ENCODE measurements at places on chromosomes 12 and 14. TPM values are rescaled to one million over a fixed set of nuclear protein-coding genes. Genes with fewer than 3 reads are reported as not detected.
A peak's percentile ranks its signal among the peaks of the same experiment; 100 is the strongest.

DNA sequence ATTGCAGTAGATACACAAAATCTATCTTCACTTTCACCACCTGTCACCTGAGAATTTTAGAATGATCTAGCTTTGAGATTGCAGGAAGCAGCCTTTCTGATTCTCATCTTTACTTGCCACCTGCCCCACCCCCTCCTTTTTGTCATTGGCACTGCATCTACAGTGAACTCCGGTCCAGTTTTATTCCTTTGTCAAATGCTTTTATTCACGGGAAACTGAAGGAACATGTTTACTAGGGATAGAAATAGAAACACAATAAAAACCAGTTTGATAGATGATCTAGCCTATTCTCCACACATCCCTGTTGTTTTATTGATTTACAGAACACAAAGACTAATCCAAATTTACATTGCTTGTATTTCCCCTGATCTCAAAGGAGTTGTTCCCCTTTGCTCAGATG is 471.7 kb upstream of the STXBP6 start:
- DNase-seq, result no peak

- no peak for DNase-seq
Measured at GRCh38 chr14:96811985-96812667, 14.9 kb downstream of the VRK1 start.

DNA sequence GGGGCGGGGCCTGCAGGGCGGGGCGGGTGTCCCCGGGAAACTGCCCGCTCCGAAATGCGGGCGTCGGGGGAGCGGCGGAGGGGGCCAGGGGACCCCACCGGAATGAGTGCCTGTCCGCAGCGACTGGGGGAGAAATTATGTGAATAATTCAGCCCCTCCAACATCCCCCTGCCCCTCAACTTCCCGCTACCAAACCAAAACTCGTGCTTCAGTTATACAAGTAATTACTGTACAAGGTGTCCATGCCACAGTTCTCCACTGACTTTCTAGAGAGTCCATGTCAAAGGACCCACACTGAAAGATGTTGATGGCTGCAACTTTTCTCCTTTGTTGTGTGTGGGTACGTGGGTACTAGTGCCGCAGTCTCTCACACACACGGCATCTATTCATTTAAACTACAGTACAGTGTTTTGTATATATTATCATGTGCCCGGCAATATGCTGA is 414 bp upstream of the CDK17 start:
- no peak for DNase-seq

- no peak for DNase-seq
Measured at GRCh38 chr12:117343296-117343695, 18.1 kb downstream of the NOS1 start.

GRCh38 chr12:25459541-25459951 is 93.5 kb downstream of the LMNTD1 start:
- DNase-seq, result no peak

DNA sequence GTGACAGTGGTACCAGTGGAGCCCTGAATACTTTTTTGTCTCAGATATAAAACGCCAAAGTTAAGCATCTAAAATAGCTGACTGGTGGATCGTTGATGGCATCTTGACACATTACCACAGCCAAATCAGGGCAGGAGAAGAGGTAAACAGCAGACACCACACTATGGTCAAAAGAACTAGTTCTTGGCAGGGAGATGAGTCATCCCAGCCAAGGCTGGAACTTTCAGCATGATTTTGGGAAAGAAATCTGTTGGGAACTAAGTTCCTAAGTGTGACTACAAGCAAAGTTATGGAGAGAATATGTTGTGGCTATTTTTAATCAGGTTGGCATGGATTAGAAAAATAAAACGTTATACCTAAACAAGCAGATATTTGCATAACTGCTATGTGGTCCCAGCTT is 36.9 kb downstream of the LGR5 start:
- no peak for DNase-seq

GRCh38 chr14:89262041-89262440 is 155.0 kb downstream of the FOXN3 start:
- DNase-seq, result no peak

DNA sequence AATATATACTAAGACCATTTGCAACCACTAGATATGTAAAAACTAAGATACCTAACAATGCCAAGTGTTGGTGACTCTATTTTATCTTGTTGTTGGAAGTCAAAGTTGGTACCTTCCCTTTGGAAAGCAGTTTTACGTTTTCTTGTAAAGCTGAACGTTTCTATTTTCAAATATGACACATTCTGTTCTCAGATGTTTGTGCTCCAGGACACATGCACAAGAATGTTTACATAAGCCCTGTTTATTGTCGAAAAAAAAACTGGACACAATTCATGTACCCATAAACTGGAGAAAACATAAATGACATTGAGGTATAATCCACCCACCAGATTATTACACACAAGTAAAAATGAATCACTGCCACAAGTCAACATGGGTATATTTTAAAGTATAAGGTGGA is 967.4 kb downstream of the BCL11B start:
- no peak for DNase-seq

- no peak for DNase-seq
Measured at GRCh38 chr12:29980304-29980703, 196.6 kb upstream of the TMTC1 start.

DNA sequence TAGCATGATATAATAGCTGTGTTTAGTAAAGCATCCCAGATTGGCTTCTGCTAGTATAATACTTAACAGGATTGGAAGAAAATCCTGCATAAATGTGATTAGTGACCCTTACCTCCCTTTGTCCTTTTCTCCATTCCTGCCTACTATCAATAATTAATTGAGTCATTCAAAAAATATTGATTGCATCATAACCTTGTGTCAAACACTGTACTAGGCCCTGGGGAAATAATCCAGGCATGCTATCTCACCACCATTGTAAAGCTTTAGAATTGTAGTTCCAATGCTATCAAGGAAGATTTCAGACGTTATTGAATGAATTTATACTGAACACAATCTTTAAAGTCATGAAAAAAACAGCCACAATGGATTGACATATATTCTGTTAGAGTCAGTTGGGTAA is 378.6 kb upstream of the DDHD1 start:
- DNase-seq, result no peak

DNA sequence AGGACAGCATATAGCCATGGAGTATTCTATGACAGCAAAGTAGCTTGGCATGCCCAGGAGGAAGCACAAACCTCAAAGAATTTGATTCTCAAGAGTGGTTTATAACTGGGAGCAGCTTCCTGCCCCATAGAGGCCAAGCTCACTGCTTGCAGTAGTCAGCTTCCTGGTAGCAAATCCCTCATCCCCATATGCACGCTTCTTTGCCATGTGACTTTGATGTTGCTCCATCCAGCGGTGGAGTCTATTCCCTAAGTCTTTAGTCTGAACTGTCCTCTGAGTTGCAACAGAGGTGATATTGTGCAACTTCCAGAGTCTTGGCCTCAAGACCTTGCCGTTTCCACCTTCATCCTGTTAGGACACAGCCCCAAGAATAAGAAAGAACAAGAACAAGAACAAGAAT is 996.8 kb upstream of the TMEM132C start:
- DNase-seq, result no peak

GRCh38 chr14:77559381-77559780 is 57.1 kb downstream of the SPTLC2 start:
- DNase-seq, result no peak

DNA sequence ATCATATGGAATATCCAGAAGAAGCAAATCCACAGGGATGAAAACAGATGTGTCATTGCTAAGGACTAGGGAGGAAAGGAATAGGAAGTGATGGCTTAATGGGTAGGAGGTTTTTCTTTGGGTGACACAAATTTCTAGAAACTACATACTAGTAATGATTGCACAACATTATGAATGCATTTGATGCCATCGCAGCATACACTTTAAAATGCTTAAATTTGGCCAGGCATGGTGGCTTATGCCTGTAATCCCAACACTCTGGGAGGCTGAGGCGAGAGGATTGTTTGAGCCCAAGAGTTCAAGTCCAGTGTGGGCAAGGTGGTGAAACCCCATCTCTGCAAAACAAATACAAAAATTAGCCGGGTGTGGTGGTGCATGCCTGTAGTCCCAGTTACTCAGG is 1370.8 kb downstream of the AACS start:
- no peak for DNase-seq

DNA sequence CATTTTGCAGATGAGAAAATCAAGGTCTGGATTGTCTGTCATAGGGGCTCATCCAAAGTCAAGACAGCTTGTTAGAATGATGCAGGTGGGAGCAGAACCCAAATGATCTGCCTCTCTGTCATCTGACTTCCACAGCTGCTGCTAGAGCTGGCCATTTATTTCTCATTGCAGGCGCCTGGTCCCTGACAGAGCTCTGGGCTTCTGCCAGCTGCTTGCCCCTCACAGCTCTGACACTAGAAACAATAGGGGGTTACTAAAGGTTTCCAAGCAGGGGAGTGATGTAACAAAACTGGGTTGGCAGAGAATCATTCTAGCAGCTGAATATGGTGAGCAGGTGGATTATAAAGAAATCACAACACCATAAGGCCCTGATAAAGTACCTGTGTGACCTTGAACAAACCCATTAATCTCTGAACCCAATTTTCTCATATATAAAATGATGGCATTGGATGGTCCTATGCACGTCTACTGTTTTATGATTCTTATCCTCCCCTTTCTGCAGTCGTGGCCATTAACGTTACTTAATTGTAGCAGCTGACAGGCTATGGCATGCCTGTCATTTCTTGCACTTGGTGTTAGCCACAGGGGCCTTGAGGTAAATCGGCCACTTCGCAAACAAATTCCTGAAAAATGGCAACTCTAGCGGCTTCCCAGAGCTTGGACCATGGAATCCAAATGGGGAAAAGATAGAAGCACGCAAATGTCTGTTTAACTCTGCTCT is 134.6 kb downstream of the RMST start:
- no peak for DNase-seq

DNA sequence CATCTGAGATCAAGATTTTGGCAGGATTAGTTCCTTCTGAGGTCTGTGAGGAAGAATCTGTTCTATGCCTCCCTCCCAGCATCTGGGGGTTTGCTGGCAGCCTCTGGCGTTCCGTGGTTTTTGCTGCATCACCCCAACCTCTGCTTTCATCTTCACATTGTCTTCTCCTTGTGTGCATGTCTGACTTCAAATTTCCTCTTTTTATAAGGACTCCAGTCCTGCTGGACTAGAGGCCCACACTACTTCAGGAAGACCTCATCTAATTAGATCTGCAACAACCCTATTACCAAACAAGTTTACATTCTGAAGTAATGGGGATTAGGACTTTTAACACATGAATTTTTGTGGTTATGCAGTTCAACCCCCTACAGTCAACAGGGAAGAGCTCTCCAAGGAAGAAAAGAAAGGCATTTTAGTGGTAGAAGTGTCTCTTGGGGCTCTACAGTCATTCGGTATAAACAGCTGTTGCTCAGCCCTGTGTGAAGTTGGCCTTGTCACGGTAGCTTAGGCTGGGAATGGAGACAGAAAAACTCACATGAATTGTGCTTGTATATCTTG is 89.7 kb downstream of the CAND1 start:
- DNase-seq, result no peak

DNA sequence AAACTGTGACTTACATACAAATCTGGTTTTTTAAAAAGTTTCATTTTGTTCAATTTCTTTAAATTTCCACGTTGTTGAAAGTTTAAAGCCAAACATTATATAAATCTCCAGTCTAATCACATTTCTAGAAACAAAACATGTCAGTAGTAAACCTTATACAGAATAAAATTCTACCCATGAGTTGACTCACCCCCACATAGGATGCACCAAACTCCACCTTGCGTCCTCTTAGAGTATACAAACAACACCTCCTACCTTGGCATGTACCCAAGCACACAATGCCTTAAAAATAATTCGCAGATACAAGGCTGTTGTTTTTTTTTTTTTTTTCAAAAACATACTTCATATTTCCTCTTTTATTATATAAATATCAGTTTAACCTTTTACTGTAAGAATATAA is 3.3 kb downstream of the FBXL14 start:
- no peak for DNase-seq

- DNase-seq, result peak; percentile 44
Measured at GRCh38 chr12:133130808-133131128, 341 bp downstream of the ZNF10 start.

The NRXN3 gene
- total RNA-seq, result 1.8 TPM

The GALNT8 gene
- 2.0 TPM for total RNA-seq

The OR4E2 gene
- total RNA-seq, result not detected

The LYZ gene
- total RNA-seq, result 6.5 TPM

The IFT43 gene
- total RNA-seq, result 23.7 TPM

The PLA2G1B gene
- 0.67 TPM for total RNA-seq

The CLEC4D gene
- 0.35 TPM for total RNA-seq
